ENCODE measurements at places on chromosomes 4 and X.

DNA sequence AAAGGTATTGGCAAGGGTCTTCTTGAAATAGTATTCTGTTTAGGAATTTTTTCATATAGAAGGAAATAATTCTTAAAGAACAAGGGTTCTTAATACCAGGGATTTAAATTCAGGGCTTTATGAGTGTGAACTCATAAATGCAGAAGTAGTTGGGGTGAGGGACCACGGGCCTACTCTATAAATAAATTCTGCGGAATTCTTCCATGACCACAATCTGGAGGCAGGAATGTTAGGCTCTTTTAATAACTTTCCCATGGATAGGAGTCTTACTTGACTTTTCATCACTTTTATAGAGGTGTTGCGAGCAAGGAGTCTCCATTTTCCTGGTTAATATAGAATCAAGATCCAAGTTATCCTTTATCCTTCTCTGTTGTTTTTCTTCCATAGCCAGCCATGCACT, 76.7 kb upstream of the SLC4A4 start:
- DNase-seq: no peak

- no peak for DNase-seq
Observed at GRCh38 chr4:169063441-169063840, 53.4 kb upstream of the CBR4 start.

DNA sequence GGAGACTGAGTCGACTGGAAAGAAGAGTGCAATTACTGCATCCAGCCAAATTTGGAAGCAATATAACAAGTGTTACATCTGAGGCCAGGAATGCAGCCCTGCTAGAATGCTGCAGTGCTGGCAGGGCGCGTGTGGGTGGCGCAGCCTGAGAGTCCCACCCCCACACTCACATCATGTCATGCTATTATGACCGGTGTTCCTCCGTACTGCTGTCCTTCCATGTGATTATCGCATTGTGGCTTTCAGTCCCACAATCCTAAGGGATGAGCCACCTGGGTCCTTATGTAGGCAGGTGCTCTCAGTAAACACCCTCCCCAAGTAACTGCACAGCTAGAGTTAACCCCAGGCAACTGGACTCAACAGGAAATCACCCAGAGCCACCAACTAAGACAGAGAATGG, 122.6 kb upstream of the CPEB2 start:
- no peak for DNase-seq

DNA sequence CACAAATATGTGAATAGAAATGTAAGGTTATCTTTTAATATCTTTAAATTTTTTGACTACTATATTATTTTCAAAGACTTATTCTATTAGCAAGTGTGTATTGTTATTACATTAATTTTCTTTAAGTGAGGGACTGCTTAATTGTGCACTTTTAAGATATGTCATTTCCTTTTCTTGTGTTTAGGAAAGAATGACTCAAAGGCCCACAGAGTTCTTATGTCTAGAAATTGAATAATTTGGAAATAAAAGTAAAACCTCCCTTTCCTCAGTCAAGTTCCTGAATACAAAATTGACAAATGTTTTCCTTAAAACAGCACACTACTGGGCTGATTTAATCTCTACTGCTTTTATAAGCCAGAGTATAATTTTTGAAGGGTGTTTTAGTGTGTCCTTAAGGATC, 169.7 kb downstream of the TMEM47 start:
- no peak for DNase-seq

- DNase-seq: no peak
Observed at GRCh38 chr4:69658133-69658532, 5.1 kb upstream of the UGT2A1 start.

DNA sequence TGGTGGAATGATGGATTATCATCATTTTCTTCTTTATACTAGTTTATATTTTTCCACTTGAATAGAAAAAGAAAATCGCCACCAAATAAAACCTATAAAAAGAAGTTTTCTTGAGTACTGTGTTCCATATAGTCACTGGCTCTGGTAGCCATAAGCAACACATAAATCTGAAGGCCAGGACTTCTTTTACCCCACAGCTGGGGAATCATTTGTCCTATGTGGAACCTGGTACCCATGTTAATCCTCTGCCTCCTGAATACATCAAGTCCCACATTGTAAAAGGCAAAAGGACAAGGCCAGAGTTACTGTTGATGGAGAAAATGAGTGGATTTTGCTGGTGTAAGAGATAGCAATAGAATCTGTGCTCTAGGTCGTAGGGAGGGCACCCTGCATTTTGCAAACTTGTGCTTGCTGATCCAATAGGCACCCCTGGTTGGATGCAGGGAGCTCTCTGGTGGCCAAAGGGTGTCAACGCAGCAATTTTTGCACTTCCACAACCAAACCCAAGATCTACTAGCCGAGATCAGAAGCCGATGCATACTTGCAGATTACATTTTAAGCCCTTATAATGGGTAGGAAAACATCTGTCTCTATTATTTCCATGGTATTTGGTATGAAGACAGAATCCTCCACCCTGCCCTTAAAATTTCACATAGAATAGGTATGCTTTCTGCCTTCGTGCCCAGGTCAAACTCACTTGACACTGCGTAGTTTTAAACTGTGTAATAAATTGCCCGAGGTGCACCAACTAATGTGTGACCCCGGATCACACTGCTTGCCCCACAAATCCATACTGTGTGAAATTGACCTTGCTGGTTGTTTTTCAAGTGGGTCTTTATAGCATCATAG, 146.2 kb upstream of the SCML1 start:
- DNase-seq: peak; percentile 21

GRCh38 chrX:136065044-136065671, 79.9 kb downstream of the SLC9A6 start:
- DNase-seq: no peak

DNA sequence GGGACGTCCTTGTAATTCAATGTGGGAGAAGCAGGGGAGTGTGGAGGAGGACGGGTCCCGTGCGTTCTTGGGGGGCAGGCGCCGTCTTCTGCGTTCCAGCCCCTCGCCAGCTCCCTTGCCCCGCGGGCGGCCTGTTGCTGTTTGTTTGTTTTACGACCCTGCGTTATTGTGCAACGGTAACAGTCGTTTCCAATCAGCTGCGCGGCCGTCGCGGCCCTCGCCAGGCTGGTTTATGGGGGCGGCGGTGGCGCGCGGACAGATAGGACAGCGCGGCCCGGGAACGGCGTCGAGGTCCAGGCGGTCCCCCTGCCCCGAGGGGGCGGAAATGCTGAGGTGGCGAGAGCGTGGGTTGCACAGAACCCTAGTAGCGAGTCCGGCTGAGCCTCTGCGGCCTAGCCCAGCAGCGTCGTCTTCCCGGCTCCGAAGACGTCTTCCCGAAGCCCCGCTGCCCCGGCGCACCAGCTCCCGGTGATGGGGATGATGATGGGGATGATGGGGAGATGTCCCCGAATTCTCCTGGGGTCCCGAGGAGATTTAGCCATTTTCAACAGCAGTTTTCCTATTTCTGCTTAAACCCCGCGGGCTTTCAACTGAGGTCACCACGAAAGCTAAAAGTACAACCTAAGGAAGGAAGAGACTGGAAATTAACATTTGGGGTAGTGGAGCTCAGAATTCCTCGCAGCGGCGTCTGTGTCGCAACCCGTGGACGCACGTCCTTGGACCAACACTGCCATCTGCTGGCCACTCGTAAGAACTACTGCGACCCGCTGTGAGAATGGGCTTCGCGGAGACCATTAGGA, 4.8 kb downstream of the PDGFRA start:
- DNase-seq: peak; percentile 56

- no peak for DNase-seq
Observed at GRCh38 chr4:152246659-152247058, 289.2 kb downstream of the FBXW7 start.

GRCh38 chr4:160235285-160235684, 1132.4 kb downstream of the RAPGEF2 start:
- no peak for DNase-seq

DNA sequence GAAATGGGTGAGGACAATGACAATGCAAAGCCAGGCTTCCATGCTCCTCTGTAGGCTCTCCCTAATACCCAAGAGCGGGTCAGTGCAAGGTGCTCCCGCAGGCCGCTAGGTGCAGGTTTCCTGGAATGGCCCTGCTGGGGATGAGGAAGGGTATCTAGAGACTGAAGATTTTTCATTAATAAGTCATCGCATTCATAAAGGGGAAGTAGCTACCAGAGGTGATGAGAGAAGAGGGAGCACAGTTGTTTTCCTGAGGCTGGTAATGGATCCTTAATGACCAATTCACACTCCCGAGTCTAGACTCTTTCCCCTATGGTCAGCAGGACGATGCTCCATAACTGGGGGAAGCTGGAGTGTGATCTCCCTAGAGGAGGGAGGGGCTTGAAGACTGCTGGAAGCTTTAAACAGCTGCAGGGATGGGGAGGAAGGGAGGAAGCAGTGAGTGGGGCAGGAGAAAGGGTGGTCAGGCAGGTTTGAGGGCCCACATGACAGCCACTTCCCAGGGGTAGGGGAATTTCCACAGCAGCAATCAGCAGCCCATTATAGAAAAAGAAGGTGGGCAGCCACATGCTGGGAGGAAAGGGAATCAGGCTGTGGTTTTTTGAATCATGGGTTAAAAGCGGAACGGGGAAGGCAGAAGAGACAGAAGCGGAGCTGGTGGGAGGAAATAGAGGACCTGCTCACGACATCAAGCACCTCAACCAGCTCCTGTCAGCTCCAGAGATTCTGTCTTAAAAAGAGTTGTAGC, 10.2 kb upstream of the ATP6AP2 start:
- no peak for DNase-seq

- no peak for DNase-seq
Observed at GRCh38 chr4:125649452-125649851, 334.7 kb downstream of the FAT4 start.

- no peak for DNase-seq
Observed at GRCh38 chr4:10223782-10224181, 107.2 kb upstream of the WDR1 start.

GRCh38 chr4:65552057-65552456, 118.2 kb downstream of the EPHA5 start:
- no peak for DNase-seq

- no peak for DNase-seq
Observed at GRCh38 chr4:186598686-186599085, 43.3 kb upstream of the MTNR1A start.

- no peak for DNase-seq
Observed at GRCh38 chr4:21450331-21450730, 498.2 kb downstream of the KCNIP4 start.

DNA sequence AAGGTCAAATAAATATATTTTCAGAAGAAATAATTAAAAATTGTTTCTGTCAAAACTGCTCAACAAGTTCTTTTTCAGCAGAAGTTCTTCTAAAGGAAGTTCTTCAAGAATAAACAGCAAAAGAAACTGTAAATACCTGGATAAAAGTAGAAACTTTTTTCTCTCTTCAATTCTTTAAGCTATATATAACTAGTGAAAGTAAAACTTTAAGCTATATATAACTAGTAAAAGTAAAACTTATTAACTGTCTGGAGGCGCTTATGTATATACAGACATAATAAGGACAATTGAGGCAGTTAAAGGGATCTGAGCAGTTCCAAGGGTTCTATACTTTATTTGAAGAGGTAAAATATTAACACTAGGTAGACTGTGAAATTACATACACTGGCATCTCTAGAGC, 126.9 kb downstream of the LRBA start:
- no peak for DNase-seq

- no peak for DNase-seq
Observed at GRCh38 chr4:185755451-185755850, 56.5 kb downstream of the SORBS2 start.

GRCh38 chr4:83548151-83548905, 12.4 kb downstream of the GPAT3 start:
- DNase-seq: peak; percentile 46

DNA sequence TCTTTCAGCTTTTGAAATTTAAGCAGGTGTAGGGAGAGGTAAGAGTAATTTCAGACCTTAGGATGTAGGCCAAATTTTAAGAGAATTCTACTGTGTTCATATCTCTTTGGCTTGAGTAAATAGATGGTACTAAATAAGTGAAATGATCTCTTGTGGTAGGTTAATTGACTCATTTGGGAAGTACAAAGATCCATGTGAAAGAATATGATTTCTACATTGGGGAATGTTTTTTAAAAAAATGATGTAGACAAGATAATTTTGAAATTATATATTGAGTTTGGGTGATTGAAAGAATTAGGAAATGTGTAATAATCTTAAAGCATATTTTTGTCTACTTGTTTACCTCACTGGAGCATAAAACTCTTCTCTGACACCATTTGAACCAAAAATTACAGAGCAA, 35.6 kb downstream of the RAPGEF2 start:
- no peak for DNase-seq

GRCh38 chr4:65007841-65008439, 598.7 kb upstream of the TECRL start:
- no peak for DNase-seq
